Mammary epithelial cell (primary cell): ENCODE measurements at places on chromosomes 13 and 19.

DNA sequence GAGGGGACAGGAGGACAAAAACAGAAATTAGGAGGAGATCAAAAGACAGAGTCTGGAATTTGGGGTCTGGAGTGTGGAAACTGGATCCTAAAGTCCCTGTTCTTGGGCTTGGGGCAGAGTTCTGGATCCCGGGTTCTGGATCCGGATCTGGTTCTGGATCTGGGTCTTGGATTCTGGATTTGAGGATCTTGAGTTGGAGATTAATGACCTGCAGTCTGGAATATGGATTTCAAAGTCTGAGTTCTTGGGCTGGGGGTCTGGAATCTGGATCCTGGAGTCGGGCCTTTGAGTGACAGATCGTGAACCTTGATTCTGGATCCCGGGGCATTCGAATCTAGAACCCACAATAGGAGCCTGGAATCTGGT, 411 bp upstream of the KLK15 start:
- no peak for DNase-seq

GRCh38 chr19:18099623-18099995, 2.0 kb downstream of the MAST3 start:
- DNase-seq, result no peak

DNA sequence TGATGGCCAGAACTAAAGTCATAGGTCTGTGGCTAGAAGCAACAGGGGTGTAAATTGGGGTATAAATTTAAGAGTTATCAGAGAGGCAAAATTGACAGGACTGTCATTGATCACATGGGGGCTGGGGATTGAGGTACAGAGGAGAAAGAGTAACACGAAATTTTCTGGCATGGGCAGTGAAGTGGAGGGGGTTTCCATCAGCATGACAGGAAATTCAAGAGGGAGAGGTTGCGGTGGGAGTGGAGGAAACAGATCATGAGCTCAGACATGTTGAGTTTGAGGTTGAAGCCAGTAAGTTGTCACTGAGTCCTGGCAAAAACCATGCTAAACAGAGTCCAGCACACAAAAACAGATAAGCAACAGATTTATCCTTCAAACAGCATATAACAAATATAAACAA, 192.1 kb upstream of the TSC22D1 start:
- DNase-seq, result no peak

- no peak for DNase-seq
Measured at GRCh38 chr19:1017115-1017905, 3.6 kb downstream of the TMEM259 start.
